Stimulated activated CD4-positive, alpha-beta T cell treated with anti-CD3 and anti-CD28 coated beads, Interleukin-2, amount 100 ng/mL, for 24 hours (primary cell): ENCODE measurements at places on chromosomes 2 and 18.

- no peak for DNase-seq
Observed at GRCh38 chr2:27537287-27537686, 40.6 kb downstream of the GCKR start.

DNA sequence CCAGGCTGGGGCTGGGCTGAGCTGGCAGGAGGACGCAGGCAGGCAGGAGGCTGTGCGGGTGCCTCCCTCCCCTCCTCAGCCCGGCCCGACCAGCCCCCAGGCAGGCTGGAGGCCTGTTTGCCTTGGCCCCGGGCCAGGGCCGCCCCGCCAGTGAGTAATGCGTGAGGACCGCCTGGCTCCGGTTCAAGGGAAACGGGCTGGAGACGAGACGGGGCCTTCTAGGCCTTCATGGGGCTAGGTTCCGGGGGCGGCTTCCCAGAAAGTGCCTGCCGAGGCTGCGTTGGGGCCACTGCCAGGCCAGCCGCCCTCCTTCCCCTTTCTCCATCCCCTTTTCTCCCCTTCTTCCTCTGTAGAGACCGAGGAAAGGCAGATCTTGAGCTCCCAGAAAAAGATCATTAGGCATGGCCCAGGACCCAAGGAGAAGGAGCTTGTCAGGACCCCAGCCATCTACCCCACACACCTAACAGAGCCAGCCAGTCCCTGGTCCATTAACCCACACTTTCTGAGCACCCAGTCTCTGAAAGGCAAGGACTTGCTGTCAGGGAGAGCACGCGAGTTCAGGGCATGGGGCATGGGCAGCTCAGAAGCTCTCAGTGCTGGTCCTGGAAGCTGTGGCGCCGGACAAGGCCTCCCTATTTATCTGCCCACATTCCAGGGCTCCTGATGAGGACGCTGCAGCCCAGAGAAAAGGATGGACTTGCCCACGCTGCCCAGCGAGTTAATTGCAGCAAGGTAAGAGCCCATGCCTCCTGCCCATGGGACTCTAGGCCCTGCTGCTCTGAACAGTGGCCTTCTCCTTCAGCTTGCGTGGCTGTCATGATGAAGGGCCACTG lies 48.5 kb downstream of the SMAD7 start:
- DNase-seq, result no peak

DNA sequence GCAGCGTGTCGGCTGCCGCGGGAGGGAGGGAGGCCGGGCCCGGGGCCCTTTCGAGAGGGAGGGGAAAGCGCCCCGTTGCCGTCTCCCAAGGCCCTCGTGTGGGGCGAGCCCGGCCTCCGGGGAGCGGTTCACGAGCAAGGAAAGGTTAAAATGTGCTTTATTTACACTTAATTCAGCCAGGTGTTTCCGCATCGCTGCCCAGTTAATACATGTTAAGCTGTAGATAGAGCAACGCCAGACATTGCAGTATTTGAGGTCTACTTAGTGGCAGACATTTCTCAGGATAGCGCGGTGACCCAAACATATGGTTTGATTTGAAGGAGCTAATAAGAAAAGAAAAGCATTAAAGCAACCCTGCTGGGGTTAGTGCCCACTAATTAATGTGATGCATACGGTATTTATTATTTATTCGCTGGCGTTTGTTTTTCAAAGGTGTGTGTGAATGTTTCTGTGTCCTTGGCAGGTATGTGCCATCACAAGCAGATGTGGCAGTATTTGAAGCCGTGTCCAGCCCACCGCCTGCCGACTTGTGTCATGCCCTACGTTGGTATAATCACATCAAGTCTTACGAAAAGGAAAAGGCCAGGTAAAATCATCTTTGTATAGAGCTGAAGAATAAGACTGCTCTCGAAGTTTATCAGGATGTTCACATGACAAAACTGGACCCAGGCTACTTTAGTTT lies 571 bp downstream of the EEF1B2 start:
- DNase-seq, result peak; percentile 70

- DNase-seq, result no peak
Observed at GRCh38 chr2:43358410-43359201, 132.2 kb upstream of the ZFP36L2 start.

DNA sequence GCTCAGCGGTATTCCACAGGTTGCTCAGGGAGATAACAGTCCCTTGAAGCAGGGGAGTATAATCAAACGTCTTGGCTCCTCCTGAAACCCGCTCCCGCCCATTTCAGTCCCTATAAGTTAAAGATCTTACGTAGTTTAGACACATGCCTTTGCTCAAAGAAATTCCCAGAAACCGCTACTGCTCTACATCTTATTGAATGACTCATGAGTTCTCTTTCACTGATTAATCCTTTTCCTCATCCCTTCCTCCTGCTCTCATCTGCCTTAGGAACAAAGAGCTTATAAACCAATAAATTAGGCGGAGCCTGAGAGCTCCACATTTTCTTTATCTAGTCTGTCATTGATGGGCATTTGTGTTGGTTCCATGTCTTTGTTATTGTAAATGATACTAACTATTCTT lies 4.2 kb upstream of the SERPINB4 start:
- no peak for DNase-seq

DNA sequence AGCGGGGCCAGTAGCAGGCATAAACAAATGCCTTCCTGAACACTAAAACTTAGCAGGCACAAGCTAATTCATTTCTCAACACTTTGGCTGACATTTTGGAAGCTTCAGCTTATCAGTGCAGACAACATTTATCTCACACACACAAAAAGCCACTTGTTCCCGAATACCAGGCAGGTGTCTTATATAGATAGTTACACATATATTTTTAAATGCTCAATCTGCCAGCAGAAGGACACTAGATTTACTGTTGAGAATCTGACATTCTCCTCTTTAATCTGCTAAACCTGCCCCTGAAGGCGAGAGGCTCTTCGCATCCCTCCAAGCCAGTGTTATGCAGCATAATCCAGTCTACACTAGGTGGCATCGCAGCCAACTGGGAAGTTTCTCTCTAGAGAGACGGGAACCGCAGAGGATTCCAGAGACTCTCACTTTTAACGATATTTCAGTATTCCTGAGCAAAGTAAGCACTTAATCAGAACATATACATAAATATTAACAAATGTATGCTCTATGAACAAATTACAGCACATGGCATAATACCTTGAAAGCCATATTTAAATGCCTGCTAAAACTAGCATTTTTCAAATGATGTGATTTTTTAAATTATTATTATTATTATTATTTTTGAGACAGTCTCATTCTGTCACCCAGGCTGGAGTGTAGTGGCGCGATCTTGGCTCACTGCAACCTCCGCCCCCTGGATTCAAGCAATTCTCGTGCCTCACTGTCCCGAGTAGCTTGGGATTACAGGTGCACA lies 90.2 kb upstream of the SCG2 start:
- DNase-seq, result no peak

GRCh38 chr2:69269330-69269729 lies 117.7 kb downstream of the GFPT1 start:
- no peak for DNase-seq

GRCh38 chr18:27711382-27711781 lies 465.5 kb downstream of the CDH2 start:
- DNase-seq, result no peak

DNA sequence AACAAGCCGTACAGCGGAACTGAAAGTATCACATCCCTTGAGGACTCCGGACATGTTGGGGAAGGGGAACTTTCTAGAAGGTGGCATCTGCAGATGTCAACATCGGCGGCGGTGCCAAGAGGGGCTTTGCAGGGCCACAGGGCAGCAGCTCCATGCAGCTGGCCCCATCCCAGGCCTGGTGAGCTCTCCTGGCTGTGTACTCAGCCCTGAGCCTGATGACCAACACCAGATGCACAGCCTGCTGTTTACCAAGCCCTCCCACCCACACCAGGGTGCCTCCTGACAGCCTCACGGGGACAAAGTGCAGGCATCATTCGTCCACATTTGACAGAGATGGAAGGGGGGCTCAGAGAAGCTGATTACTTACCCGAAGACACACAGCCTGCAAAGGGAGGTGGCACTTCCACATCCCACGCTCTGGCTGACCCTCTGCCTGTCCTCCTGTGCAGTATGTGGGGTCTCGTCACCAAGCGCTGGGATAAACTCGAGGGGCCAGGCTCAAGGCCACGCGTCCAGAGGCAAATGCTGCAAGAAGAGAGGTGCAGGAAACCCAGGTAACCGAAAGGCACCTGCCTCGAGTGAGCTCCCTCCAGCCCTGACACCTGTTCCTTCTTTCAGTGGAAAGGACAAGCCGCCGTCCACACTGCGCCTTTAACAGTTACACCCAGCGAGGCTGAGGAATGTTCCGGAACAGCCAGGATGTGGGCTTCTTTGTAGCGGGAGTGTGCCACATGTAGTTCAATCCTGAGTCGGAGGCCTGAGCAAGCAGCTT lies 69.0 kb upstream of the ASAP2 start:
- DNase-seq, result no peak

- no peak for DNase-seq
Observed at GRCh38 chr2:96710985-96711384, 28.9 kb downstream of the LMAN2L start.

DNA sequence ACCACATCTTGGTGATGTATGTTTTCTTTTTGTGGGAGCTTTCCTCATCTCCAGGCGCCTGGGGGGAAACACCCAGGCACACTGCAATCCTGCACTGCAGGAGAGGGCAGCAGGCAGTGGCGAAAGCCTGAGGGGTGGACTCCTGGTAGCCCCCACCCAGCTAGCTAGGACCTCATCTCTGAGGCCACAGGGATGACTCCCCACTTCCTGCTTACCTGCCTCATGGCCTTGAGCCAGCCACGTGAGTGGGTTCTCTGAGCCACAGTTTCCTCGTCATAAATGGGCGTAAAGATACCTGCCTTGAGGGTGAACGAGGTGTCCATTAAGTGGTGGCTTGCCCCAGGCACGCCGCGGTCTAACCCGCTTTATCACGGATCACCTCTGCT lies 19.1 kb downstream of the TRAF3IP1 start:
- no peak for DNase-seq

- DNase-seq, result peak; percentile 77
Observed at GRCh38 chr18:9771261-9771976, 63.3 kb downstream of the RAB31 start.

DNA sequence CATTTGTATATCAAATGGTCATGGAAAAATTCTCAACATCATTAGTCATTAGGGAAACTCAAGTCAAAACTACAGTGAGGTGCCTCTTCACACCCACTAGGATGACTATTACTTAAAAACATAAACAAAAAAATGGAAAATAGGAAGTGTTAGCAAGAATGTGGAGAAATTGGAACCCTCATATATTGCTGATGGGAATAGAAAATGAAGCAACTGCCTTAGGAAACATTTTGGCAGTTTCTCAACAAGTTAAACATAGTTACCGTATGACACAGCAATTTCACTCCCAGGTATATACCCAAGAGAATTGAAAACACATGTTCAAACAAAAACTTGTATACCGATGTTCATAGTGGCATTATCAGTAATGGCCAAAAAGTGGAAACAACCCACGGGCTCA lies 18.1 kb upstream of the CYP26B1 start:
- DNase-seq, result no peak

GRCh38 chr2:171160119-171160955 lies at the start of gene TLK1:
Gene TLK1 (minus strand): TSS chr2:171160893. CDS start chr2:171160428, 465 bp downstream.
- DNase-seq, result peak; percentile 75

GRCh38 chr2:203446071-203446481 lies 89.0 kb downstream of the RAPH1 start:
- no peak for DNase-seq

GRCh38 chr18:25935356-25935755 lies 155.1 kb downstream of the SS18 start:
- DNase-seq, result no peak

DNA sequence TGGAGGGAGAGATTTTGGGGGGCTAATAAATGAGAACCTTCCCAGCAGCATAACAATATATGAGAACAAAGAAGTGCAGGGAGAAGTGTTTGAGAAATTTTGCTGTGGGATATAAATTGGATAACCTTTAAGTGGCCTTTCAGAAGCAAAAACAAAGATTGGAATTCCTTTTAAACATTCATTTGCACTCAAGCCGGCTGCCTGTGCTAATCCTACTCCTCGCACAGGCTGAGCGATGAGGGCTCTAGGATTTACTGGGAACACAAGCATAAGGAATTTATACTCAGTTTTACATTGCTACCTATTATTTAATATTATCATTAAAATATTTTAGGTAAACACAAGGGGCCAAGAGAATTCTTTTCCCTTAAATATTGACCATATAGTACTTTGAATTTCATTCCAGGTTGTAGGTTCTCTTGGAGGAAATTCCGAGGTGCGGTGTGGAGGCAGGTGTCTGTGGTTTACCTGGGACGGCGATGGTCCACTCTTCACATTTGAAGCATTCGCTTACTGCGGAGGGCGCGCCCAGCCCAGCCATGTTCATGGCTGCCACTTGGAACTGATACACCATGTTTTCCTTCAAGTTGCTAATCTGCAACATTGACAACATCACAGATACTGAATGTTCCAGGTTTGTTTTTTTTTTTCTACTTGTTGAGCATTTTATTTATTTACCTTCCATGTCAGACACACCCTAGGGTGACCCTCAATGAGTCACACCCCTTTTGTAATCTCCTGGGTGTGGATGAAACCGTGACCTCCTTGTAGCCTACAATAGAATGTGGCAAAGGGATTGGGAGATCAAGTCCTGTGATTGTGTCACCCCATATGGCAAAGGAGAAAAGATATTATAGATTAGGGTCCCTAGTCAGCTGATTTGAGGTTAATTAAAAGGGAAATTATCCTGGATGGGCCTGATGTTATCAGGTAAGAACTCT lies 100.1 kb downstream of the MYOM1 start:
- no peak for DNase-seq

GRCh38 chr2:172080641-172081220 lies 4.6 kb upstream of the DLX1 start:
- DNase-seq, result no peak

- DNase-seq, result no peak
Observed at GRCh38 chr2:186442885-186443284, 43.2 kb upstream of the ZC3H15 start.

DNA sequence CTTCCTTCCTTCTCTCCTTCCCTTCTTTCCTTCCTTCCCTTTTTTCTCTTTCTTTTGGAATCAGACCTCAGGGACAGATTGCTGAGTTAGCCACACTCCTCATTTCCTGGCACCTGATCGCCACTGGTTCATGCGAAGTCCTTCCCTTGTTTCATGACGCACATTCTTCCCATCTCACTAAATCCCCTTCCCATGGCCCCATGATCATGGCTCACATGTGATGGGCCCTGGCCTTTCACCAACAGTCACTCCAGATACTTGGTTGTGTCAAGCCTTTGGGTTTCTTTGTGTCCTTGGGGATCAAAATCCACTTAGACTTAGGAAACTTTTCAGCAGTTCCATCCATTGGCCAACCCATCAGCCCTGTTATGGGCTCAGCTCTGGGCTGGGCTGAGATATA lies 23.8 kb upstream of the ASPRV1 start:
- DNase-seq, result no peak
